Right lobe of liver (tissue), 6 donors: ENCODE measurements at places on chromosomes 6 and 20.
A peak's percentile ranks its signal among the peaks of the same experiment; 100 is the strongest.

- DNase-seq, result no peak
These were observed 359.4 kb downstream of the CD83 start for GRCh38 chr6:14476793-14477531.

GRCh38 chr6:36793913-36794712, 45.1 kb downstream of the CPNE5 start:
- DNase-seq, result no peak

DNA sequence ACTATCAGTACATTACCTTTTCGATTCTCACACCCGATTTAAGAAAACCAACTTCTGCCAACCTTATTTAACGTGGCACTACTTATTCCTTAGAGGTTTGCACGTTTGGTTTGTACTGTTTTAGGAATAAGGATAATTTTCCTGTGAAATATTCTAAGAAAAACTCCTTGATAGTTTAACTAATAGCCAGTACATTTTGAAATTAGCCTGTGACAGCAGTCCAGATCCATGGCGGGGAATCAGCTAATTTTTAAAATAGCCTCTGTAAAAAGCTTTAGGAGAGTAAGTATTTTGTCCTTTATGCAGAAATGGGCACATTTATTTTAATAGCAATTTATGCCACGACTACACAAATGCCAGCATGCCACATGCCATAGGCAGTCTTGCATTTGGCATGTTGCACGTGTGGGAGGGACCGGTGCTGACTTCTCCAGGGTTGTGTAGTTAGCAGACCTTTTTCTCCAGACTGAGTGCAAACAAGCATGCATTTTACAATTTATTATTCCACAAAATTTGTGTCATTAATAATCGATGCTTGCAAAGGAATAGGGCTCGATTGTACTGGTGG, 6.2 kb downstream of the FOXC1 start:
- DNase-seq, result no peak

- no peak for DNase-seq
These were observed 19.4 kb upstream of the SDHAF4 start for GRCh38 chr6:70547313-70547712.

DNA sequence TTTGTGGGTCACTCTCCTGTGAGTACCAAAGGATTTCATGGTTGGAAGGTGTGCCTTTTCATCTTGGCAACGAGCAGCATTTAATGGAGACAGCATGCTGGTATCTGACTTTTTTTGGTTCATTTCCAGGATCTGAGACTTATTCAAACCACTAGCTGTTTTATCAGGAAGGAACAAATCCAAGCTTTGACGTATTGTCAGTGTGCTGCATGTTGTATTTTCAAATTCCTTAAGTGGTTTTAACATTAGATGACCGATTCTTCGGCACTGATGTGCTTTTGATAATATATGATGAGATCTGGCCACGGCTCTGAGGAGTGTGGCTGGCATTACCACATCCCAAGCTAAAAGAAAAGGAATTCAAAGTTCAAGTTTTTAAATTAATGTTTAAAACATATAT, 6.4 kb downstream of the RMND1 start:
- no peak for DNase-seq

GRCh38 chr6:2225422-2226392, 19.7 kb downstream of the GMDS start:
- DNase-seq, result no peak

DNA sequence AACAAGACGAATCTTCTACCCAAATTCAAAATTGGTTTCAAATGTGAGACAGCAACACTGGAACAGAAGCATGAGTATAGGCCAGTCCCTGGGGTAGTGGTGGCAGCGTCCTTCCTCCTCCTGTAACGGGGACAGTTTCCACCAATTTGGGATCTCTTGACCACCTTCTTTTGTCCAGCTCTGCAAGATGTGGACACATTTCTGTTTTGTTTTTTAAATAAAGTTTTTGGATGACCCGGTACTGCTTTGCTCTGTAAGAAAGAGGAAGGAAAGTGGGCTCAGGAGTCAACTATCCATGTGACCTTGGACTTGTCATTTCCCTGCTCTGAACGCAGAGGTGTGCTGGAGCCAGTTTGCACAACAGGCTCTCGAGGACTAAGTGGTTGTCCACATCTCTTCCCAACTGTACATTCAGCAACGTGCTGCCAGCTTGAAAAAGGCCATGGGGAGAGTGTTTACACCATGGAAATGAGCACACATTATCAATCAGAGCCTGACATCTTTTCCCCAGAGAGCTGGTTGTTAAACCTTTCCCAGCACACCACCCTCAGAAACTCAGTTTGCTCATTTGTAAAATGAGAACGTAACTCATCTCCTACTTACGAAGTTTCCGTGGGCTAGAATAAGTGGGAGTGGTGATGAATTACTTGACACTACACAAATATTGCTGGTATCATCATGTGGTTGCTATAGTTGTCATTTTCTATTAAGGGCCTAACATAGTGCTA, 66.5 kb downstream of the ADTRP start:
- DNase-seq, result no peak

- no peak for DNase-seq
These were observed 153.9 kb downstream of the MRPL14 start for GRCh38 chr6:43973357-43973756.

DNA sequence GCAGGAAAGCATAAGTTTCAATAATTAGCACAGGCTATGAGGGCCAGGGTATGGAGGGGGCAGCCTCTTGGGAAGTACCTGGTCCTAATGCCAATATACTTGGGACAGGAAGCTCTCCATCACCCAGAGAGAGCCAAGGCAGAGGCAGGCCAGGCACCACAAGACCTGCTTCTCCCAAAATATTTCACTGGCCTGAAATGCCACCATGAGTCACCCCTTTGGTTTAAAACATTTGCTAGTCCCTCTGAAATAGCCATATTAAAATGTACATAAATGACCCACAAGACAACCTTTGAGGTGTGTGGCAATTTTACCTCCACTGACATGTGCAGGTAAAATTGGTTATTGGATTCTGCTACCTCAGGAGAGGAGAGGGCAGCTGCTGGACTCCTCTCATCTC, 23.4 kb upstream of the SCUBE3 start:
- DNase-seq, result no peak

- DNase-seq, result no peak
These were observed 113.1 kb downstream of the TIAM2 start for GRCh38 chr6:155108070-155108820.

DNA sequence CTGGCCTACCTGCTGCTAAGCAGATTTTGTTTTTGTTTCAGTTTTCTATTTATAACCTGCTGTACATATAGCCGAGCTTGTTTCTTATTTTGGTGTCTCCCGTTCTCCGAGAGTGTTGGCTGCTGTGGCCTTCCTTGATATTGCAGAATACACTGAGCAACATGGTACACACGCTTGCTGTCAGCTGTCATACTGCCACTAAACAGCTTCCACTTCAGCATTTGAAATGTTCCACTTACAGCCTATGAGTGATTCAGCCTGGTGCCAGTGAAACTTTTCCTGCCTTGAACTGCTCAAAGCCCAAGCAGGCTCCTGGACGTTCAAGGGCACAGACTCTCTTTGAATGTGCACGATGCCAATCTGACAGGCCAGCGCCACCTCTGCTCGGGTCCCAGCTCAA, 87.1 kb downstream of the PSMG4 start:
- DNase-seq, result no peak

DNA sequence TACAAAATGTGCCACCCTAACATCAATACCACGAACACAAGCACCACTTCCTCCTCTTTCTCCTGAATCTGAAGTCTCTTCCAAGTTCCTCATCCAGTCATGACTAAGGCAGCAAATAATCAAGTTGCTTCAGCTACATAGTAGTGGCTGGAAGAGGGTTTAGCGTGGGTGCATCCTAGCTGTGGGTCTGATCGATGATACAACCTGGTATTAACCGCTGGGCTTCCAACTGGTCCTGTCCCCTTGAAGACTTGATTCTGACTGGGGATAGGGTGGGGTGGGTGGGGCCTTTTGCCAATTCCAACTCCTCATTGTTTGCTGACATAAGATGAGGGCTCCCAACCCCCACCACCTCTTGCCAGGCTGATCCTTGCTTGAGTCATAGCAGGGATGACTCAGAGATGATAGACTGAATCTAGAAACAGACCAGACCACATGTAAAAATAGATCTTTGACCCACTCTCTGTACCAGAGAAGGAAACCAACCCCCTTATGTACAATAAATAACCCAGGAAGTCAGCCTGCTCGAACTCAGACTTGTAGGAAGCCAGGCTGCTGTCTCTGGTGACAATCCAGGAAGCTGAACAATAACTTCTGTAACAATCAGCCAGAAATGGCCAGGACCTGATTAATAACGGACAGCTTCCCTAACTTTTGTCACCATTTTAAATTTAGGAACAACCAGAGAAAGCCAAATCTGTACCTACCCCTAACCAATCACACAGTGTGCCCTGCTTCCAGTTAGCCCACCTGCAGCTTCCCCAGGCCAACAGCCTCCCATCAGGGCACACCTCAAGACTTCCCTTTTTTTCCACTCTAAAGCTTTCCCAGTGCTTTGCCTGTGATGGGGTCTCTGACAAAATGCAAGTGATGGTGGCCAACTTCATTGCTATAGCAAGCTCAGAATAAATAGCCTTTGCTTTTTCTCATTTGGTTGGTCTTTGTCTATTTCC, 68.9 kb upstream of the FAM184A start:
- DNase-seq, result peak; percentile 40

DNA sequence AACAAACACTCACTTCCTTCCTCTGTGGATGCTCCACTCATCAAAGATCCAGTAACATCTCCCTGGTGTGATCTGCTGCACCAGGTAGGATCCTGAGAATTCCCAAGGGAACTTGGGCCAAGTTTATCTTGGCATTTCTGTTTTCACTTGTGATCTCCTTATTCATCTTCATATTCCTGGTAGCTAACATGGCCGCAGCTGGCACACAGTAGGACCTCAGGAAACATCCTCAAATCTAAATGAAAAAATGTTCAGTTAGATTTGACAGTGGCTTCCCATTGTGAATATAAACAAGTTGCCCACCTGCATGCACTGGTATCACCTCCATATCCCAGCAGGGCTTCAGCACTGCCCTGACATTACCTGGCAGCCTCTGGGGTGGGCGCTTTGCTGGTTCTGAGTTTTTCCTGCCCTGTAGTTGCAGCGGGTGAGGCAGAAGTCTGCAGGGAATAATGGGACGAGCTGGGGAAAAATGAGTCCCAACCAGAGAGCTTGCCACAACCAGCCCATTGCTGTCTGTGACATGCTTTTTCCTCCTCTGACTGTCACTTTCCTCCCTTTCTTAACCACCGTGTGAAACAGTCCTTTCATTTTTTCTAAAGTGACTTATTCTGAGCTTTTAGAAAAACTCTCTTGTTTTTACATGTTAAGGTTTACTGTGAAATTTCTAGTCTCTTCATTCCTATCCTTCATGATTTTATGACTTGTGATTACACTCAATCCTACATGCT, 9.4 kb upstream of the DSTN start:
- no peak for DNase-seq

GRCh38 chr6:74505391-74505790, 700.5 kb downstream of the COL12A1 start:
- no peak for DNase-seq

DNA sequence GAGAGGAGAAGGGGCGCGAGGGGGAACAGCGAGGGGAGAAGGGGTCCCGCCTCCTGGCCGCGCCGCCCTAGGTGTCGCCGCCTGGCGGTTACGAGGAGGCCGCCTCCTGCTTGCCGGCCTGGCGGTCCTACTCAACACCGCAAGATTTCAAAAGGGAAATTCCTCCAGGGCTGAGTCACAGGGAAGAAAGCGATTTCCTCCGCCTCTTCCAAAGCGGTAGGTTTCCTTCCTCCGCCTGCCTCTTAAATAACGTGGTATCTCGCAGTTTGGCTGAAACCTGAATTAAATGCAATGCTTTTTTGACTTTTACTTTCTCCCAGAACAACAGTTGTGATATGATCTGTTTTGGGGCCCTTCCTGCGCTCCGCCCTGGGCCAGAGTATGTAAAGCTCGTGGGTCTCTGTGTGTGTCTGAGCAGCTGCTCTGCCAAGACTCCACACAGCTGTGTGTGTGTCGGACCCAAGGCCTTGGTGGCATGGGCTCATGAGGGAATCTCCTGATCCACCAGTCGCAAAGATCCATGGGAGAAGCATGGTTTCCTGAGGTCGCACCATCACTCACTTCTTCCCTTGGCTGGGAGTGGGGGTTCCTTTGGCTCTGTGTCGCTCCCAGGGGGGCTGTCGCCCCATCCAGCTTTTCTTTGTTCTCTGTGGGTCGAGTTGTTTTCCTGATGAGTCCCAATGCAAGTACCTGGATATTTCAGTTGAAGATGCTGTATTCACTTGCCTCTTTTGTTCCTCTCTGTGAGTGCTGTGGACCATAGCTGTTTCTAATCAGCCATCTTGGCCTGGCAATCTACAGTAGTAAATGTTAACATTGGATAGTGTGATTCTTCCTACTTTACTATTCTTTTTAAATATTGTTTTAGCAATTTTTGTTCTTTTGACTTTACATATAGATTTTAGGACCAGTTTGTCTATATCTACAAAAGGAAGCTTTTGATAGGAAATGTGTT, 31.6 kb upstream of the NOTCH4 start:
- no peak for DNase-seq

DNA sequence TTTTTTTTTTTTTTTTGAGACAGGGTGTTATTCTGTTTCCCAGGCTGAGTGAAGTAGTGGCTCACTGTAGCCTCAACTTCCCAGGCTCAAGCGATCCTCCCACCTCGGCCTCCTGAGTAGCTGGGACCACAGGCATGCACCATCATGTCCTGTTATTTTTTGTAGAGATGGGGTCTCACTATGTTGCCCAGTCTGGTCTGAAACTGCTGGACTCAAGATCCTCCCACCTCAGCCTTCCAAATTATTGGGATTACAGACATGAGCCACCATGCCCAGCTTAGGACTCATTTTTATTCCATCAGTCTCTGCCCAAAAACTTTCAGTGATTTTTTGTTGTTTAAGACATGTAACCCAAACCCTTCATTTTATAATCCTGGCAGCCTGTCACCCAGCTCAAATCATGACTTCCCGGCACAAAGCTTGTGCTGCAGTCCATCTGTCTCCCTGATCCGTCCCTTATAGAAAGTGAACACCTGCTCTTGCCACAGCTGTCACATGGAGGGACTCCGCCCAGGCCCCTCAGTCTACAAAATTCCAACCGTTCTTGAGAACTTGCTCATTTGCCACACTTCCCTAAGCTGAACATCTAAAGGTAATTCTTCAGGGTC, 183.9 kb upstream of the JARID2 start:
- no peak for DNase-seq

- DNase-seq, result no peak
These were observed 60.9 kb upstream of the TOP1 start for GRCh38 chr20:40967700-40968099.

DNA sequence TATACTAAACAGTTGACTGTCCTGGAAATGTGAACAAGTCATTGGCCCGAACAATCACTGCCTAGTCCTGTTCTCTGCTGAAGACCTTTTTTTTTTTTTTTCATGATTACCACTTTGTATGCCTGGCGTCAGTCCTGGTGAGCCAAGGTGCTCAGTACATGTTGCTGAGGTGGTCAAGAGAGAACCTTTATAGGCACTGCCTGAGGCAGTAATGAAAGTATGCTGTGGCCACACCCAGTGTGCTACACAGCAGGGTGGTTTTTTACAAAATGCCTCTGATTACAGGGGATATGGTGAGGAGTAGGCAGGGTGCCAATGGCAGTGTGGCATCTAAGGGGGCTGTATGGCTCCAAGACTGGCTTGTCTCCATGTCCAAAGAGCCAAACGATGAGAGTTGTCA, 135.1 kb upstream of the ENPP5 start:
- DNase-seq, result no peak

GRCh38 chr6:106975738-106976064, 1.2 kb upstream of the CD24 start:
- no peak for DNase-seq
